ENCODE measurements at places on chromosomes 1 and 21. TPM values are rescaled to one million over a fixed set of nuclear protein-coding genes. Genes with fewer than 3 reads are reported as not detected.

DNA sequence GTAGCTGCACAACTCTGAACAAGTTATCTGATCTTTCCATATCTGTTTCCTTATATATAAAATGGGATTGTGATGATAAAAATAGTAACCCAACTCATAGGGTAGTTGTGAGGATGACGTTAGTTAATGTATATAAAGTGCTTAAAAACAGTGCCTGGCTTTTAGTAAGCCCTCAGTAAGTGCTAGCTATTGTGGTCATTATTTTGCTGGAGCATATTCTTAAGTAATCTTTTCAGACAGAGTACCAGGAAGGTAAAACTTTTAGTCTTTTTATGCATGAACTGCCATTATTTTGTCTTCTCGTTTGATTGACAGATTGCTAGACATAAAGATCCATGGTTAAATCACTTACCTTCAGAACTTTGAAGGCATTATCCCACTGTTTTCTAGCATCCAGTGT, 62.5 kb upstream of the SIM2 start:
- no peak for DNase-seq

- no peak for DNase-seq
Measured at GRCh38 chr1:25501235-25502058, 42.0 kb upstream of the LDLRAP1 start.

- no peak for DNase-seq
Measured at GRCh38 chr1:246012341-246012740, 494.7 kb downstream of the SMYD3 start.

DNA sequence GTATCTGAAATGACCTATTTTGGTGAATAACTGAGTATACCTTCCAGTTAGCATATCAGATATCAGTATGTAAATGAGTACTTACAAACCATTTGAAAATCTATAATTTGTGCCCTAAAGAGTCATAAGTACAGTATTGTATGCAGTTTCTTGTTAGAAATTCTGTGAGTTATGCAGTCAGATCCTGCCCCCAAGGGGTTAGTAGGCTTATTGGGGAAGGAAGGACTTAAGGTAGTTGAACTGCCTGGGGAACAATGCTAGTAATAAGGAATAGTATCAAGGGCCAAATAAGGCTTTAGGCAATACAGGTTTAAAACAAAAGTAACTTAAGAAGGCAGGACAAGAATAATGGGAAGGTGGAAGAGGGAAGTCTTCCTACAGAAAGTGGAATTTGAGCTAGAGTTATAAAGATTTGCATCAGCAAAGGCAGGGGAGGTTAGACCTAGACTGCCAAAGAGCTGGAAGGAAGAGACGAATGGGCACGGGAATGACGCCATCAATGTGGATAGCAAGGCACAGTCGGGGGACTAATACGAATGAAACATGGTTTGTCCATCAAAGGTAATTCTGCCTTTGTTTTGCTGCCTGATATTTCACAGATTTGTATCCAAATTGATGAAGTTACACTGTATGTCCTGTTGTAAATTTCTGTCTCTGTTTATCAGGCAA, 182.9 kb upstream of the DPYD start:
- DNase-seq: no peak

GRCh38 chr1:244758708-244759107, 76.8 kb upstream of the COX20 start:
- DNase-seq: no peak

IL19 gene
- total RNA-seq: not detected
